ENCODE measurements at places on chromosomes 12 and 14.

GRCh38 chr12:105812366-105812765 lies 326.4 kb downstream of the NUAK1 start:
- DNase-seq, result no peak

DNA sequence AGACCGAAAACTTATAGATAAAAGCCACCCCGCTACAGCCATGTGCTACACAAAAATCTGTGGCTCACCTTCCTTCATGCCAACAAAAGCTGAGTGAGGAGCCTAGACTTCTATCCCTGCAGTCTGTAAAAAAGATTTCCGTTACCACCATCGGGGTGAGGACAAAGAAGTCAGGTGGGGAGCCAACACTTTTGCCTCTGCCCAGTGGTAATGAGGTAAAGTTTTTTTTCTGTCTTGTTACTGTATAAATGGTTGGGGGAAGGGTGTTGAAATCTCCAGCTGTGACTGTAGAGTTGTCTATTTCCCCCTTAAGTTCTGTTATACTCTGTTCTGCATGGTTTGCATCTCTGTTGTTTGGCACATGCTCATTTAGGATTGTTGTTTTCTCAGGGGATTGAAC lies 707.8 kb downstream of the FLRT2 start:
- no peak for DNase-seq

DNA sequence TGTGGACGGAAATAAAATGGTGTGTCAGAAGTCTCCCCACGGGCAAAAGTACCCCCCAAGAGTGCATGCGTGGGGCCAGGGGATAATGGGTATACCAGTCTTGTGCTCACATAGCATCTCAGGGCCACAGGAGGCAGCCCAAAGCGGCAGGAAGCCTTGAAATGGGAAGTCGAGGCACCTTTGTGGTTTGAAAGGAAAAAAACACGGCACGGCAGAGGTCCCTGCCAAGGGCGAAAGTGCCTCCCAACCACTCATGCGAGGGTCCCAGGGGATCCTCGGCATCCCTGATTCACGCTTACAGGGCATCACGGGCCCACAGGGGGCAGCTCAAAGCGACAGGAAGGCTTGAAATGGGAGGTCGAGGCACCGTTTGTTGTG lies 583.2 kb downstream of the ALG10 start:
- DNase-seq, result no peak

DNA sequence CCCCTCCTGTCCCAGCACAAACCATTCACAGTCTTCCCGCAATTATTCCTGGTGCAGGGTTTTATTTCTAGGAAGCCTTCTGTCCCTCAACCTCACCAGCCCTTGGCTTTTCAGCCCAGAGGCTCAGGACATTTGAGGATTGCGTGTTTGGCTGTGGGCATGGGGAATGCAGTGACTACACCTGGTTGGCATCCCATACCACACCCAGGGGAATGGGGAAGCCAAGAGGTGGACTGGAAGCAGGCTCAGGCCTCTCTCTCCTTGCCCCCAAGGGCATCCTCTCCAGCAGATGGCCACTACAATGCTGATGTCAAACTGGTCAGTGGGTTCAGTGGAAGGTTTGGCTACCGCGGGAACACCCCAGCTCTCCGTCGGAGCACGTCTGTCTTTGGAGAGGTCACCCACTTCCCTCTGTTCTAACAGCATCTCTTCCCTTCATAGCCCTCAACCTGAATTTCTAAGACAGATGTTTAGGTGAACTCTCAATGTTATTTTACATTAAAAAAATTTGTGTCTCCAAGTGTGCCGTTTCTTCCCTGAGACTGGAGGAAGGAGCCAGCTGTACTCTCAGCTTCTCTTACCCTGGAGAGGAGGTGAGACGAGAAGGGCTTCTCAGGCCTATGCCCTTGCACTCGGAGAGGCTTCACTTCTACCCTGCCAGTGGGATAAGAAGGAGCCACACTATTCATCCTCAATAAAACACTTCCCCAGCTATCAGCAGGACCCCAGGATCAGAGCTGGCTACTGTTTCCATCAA lies 35.5 kb downstream of the DCAF4 start:
- no peak for DNase-seq

Data from activated CD8-positive, alpha-beta memory T cell treated with anti-CD3 and anti-CD28 coated beads for 4 hours (primary cell).